CD4-positive, alpha-beta T cell treated with Interleukin-1 beta for 1 hour (primary cell): ENCODE measurements at places on chromosomes 1 and 21.

- DNase-seq: no peak
Observed at GRCh38 chr21:45405819-45406762, 1.1 kb downstream of the COL18A1 start.

GRCh38 chr1:37157634-37158033 lies 123.3 kb upstream of the GRIK3 start:
- no peak for DNase-seq

GRCh38 chr21:20822666-20823065 lies 175.5 kb upstream of the NCAM2 start:
- DNase-seq: no peak

GRCh38 chr21:45957981-45958600 lies 23.5 kb upstream of the COL6A1 start:
- no peak for DNase-seq

- DNase-seq: no peak
Observed at GRCh38 chr1:117760069-117760468, 154.2 kb downstream of the TENT5C start.

DNA sequence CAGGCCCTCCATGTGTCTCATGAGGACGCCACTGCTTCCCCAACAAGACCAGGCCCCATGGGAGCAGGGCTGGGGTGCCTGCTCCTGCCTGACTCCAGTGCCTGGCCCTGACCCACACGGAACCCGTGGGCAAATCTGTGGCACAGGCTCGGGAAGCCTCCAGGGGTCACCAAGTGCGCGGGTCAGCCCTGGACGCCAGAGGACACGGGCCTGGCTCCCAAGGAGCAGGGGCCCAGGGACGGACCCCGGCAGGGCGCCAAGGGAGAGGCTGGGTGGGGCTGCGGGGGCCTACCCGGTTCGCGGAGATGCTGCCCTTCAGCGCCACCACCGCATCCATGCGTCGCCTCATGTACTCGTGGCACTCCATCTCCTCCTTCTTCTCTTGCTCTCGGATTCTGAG lies 31.9 kb downstream of the CFAP74 start:
- no peak for DNase-seq

- DNase-seq: peak; percentile 75
Observed at GRCh38 chr1:228734881-228735801, at the start of gene RHOU. RHOU (plus strand) TSS chr1:228735479; CDS start chr1:228735743, 264 bp downstream.

DNA sequence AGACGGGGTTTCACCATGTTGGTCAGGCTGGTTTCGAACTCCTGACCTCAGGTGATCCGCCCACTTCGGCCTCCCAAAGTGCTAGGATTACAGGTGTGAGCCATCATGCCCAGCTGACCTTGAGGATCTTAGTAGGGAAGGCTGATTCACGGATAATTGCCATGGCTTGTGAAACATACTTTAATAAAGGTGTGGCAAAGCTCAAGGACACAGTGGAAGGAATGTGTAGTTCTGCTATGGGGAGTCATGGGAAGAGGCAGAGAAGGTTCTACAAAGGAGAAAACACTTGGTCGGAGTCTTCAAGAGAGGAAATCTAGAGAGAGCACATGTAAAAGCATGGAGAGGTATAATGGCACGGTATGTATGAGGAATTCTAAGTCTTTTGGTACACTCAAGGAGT lies 12.7 kb upstream of the PTCH2 start:
- no peak for DNase-seq

- DNase-seq: no peak
Observed at GRCh38 chr1:23837908-23838307, 12.7 kb upstream of the HMGCL start.

GRCh38 chr1:8562881-8563865 lies 245.3 kb downstream of the SLC45A1 start:
- no peak for DNase-seq

DNA sequence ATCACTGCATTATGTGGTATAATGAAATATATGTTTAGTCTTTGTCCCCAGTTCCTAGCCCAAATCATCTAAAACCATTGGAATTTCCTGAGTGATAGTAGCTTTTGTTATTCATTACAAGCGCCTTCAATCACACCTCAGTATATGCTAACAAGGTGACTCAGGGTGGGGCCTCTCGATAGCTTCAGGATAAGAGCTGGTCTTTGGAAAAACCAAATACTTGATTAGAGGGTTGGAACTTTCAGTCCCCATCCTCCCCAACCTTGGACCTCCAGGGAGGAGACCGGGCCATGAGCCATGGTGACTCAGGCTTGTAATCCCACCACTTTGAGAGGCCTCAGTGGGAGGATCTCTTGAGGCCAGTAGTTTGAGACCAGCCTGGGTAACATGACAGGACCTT lies 5.1 kb upstream of the BRDT start:
- DNase-seq: no peak

- no peak for DNase-seq
Observed at GRCh38 chr1:109499081-109499480, 5.2 kb downstream of the CYB561D1 start.

DNA sequence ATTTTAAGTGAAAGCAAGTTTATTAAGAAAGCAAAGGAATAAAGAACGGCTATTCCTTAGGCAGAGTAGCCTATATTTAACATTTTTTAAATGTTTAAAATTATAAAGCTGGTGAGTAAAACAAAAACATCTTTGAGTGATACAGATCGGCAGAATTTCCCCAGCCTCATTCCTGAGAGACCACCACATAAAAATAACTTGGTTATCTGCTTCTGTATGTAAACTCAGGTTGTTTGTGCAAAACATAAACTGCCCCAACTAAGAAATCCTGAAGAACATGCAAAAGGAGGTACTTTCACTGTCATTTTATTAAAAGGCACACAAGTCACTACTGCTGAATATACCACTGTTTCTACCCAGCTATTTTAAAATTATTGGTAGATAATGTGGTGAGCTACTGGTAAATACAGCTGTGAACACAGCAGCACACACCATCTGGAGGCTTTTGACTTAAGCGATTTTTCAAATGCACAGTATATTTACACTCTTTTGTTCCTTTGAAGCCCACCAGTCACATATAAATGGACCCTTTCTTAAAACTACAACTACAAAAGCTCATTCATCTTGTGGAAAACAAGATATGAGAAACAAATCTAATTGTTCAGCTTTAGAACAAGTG lies 119.3 kb downstream of the RERE start:
- DNase-seq: no peak

DNA sequence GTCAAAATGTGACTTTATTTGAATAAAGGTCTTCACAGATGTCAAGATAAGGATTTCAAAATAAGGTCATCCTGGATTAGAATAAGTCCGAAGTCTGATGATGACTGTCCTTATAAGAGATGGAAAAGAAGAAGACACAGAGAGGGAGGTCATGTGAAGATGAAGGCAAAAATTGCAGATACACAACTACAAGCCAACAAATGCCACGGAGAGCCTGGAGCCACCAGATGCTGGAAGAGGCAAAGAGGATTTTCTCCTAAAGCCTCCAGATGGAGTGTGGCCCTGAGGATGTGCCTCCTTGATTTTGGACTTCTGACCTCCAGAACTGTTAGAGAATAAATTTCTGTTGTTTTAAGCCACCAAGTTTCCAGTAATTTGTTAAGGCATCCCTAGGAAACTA lies 31.2 kb downstream of the SLAMF1 start:
- no peak for DNase-seq

- DNase-seq: no peak
Observed at GRCh38 chr1:4146614-4147013, 246.5 kb upstream of the C1orf174 start.

- DNase-seq: no peak
Observed at GRCh38 chr1:37691497-37692077, 729 bp upstream of the CDCA8 start.

- no peak for DNase-seq
Observed at GRCh38 chr1:164564378-164564777, 5.4 kb downstream of the PBX1 start.

DNA sequence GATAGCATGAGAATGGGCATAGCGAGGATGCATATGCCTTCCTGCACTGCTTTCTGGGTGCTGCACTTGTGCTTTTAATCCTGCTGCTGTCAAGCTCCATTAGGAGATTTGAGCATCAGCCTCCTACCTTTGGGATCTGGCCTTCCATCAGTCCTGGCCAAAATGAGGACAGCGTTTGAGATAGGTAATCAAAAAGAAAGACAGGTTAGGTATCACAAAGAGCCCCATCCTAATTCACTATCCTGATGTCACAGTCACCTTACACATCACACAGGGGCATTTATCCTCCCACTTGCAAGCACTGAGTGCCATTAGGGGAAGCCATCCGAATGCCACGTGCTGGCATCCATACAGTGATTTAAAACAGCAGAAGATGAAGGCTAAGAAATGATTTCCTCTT lies 13.2 kb upstream of the FAM163A start:
- no peak for DNase-seq
